ENCODE measurements at places on chromosomes 3 and 15.

- no peak for DNase-seq
These were observed 42.0 kb downstream of the SST start for GRCh38 chr3:187628169-187628568.

- peak; percentile 82 for DNase-seq
These were observed 1.4 kb upstream of the AP4E1 start for GRCh38 chr15:50906954-50907600.

GRCh38 chr3:51715231-51715976 lies 8.5 kb downstream of the GRM2 start:
- peak; percentile 11 for DNase-seq

GRCh38 chr15:101342056-101342455 lies 47.0 kb upstream of the SNRPA1 start:
- DNase-seq = no peak

DNA sequence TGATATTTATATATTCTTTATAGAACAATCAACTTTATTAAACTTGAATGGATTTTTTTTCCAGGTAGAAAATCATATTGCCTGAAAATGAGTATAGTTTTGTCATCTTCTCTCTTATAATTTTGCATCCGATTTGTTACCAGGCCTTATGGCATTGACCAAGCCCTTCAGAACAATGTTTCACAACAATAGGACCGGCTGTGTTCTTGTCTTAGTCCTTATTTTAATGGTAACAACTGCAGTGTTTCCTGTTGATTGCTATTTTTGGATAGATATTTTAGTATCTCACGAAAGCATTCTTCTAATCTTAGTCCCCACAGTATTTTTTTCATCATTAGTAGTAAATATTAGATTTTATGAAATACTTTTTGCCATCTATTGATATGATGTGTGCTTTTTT lies 88.1 kb upstream of the ANKRD34C start:
- DNase-seq = no peak

- DNase-seq = peak; percentile 64
These were observed 121.2 kb downstream of the TLE3 start for GRCh38 chr15:69976366-69976994.

GRCh38 chr3:27160779-27161287 lies 208.3 kb downstream of the NEK10 start:
- DNase-seq = no peak

GRCh38 chr3:11080492-11080891 lies 73.8 kb upstream of the HRH1 start:
- no peak for DNase-seq

Measured in activated T-cell treated with anti-CD3 and anti-CD28 coated beads, Interleukin-2, amount 50 U/mL, for 48 hours (primary cell).